D721Med (cell line): ENCODE measurements at places on chromosomes 1 and 21.

GRCh38 chr1:5324883-5325282, 667.3 kb downstream of the NPHP4 start:
- no peak for DNase-seq

- no peak for DNase-seq
Measured at GRCh38 chr1:21324368-21325141, 34.3 kb upstream of the ECE1 start.

GRCh38 chr1:16122916-16123315, 33.0 kb downstream of the EPHA2 start:
- DNase-seq = no peak

GRCh38 chr1:199837321-199837720, 190.2 kb upstream of the NR5A2 start:
- DNase-seq = no peak

DNA sequence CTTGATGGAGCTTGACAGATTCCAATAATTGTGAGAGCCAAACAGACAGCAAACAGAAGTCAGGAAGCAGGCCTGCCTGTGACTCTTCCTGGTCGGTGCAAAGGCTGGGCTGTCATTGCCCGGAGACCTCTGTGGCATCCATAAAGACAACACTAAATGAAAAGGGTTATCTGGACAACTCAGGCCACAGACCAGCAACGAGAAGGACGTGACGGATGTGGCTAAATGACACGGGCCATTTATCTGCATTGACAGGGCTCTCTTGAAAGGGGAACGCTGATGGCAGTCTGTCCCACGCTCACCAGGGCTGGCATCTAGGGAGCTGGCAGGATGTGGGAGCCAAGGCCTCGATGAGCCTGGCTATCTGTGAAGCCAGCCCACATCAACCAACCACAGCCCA, 35.0 kb downstream of the HMGB4 start:
- no peak for DNase-seq

GRCh38 chr1:167776616-167777268, 55.0 kb downstream of the MPZL1 start:
- no peak for DNase-seq

- DNase-seq = no peak
Measured at GRCh38 chr1:59952065-59952464, 25.5 kb upstream of the CYP2J2 start.

GRCh38 chr1:1299686-1300351, 7.9 kb downstream of the ACAP3 start:
- no peak for DNase-seq

DNA sequence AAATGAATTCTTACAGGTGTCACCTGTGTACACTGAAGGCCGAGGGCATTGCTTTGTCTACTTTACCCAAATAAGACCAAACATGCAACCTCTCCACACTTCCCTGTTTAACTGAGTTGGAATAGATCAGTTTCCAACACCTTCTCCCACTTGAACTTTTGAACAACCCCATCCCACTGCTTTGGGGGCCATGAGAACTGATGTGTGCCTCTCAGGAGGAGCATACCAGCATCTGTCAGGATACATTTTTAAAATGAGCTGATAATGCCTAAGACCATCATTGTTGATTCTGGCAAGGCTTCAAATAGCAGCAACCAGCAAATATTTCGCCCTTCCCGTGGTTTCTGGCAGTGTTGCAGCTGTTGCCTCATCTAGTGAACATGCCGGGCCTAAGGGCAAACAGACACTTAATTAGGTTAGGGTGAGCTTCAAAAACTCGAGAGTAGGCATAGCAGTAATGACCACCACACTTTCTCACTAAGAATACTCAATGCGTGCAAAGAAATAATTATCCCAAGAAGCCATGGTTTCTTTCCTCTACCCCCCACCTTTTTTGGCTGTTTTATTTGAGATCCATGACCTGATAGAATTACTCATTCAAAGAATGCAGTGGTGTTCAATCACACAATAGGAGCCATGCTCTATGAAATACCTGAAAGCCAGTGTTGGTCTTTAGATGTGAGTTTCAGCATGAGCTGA, 63.7 kb downstream of the MAP10 start:
- no peak for DNase-seq

DNA sequence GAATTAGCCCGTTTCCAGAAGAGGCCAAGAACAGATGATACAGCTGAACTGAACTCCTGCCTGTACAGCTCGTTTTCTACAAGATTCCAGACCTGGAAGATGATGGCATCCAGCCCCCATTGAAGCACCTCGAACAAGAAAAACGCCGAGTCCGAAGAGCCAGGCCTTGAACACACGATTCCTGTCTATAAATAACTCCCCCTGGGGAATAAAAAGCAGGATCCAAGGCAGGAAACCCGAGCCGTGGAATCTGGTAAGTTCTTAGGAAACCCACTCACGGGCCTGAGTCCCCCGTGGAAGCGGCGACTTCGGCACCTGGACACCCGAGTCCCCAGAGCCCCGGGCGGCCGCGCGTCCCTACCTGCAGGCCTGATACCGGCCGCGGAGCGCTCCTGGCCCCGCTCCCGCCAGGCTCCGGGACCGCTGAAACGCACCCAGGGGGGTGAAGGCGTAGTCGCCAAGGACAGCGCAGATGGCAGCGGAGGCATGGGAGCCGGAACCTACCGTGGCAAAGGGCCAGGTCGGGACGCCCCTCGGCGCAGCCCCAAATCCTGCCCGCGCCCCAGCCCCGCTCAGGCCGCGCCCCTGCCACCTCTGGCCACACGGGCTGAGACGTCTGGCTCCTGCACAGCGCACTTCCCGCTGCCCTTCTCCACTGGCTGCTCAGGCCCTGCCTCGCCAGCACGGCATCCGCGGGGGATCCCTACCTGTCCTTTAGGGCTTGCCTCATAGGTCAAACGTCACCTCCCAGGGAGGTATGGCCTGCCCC, 14.0 kb upstream of the HLCS start:
- no peak for DNase-seq

GRCh38 chr1:118958937-118959631, 29.1 kb downstream of the TBX15 start:
- no peak for DNase-seq

GRCh38 chr1:241485145-241485544, 34.4 kb downstream of the FH start:
- no peak for DNase-seq

DNA sequence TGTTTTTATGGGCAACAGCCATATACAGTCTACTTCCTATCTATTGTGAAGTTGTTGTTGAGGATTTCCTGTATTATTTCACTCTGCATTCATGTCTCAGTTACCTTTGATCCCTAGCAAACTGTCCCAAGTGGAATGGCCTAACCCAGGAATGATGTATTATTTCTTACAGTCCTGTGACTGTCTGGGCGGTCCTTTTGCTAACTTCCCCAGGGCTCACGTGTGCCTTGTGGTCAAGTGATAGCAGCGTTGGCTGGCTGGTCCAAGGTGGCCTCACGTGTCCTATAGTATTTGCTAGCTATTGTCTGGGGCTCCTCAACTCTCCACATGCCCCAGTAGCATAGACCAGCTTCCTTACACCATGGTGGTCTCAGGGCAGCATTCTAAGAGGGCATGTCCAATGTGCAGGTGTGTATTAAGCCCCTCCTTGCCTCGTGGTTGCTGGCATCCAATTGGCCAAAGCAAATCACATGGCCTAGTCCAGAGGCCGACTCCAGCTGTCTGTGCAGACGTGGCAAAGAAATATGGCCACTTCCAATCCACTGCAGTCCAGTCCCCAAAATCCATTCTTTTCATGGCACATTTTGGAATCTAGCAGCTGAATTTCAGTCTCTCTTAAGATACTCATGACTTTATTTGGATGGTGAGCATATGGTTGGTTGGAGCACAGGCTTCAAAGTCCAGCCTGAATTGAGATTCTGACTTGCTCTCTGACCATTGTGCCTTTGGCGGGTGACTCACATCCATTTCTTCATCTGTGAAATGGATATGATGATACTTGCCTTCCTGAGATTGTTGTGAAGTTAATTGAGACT, 94.1 kb downstream of the GALNT2 start:
- DNase-seq = no peak

DNA sequence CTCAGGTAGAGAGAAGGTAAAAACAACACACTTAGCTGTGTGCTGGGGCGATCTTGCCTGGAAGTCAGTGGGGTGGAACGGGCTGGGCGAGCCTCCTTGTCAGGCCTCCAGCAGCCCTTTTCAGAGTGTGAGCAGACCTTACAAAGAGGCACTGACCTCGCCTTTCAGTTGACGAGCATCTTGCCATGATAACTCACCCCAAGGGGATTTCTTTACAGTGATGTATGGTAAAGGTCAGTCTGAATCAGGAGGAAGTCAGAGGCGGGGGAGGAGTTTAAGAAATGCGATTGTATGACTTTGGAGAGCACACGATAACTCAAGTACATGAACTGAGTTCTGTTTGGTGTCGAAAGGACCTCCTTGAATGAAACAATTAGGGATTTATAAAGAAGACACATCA, 326.5 kb upstream of the PROX1 start:
- no peak for DNase-seq

DNA sequence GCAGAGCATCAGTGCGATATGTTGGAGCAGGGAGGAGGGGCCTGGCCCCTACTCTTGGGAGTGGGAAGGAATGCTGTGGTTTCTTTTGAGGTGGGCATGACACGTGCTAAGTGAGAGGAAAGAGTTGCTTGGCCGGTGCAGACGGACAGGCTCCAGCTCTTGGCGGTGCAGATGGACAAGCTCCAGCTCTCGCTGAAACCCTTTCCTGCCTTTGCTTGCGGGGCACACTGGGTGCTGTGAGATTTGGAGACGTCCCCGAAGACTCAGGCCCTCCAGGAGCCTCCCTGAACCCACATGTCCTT, 15.9 kb downstream of the PDXK start:
- no peak for DNase-seq

GRCh38 chr1:231666220-231666936, 39.8 kb downstream of the DISC1 start:
- no peak for DNase-seq

DNA sequence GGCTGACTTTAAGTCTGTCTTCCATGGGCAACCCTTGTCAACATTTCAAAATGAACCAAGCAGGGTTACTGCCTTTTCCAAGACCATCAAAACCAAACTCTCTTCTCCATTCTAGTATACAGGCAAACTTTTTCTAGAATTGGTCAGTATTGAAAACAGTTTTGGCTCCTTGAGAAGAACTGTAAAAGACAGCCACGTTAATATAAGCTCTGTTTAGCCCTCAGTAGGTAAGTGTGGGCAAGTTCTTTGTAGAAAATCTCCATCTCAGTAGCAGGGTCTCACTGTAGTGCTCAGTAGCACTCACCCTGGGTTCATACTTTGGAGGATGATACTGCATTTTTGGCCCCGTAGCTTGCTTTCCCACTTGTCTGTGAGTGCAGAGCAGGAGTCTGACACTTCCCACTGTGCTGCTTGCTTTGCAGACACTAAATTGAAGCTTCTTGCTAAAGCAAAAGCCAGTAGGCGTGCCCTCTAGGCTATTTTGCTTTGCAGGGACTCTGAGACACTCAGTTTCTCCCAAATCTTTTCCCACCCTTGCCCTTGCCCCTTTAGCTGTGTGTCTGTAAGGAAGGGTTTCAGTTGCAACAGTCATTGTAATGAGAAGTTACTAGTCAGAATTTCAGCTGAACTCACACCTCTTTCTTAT, 34.3 kb upstream of the CACYBP start:
- DNase-seq = no peak

DNA sequence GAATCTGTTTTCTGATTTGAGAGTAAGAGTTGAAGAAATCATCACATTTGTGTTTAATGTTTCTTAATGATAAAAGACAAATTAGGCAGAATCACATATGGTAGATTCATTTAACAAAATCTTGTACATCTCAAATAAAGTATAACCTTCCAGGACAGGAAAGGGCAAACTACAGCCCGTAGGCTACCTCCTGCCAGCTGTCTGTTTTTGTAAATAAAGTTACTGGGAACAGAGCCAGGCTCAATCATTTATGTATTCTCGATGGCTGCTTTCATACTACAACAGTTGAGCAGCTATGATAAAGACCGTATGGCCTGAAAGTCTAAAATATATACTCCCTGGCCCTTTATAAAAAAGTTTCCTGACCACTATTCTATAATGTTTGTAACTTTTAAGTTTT, 204.1 kb downstream of the COL24A1 start:
- DNase-seq = no peak

DNA sequence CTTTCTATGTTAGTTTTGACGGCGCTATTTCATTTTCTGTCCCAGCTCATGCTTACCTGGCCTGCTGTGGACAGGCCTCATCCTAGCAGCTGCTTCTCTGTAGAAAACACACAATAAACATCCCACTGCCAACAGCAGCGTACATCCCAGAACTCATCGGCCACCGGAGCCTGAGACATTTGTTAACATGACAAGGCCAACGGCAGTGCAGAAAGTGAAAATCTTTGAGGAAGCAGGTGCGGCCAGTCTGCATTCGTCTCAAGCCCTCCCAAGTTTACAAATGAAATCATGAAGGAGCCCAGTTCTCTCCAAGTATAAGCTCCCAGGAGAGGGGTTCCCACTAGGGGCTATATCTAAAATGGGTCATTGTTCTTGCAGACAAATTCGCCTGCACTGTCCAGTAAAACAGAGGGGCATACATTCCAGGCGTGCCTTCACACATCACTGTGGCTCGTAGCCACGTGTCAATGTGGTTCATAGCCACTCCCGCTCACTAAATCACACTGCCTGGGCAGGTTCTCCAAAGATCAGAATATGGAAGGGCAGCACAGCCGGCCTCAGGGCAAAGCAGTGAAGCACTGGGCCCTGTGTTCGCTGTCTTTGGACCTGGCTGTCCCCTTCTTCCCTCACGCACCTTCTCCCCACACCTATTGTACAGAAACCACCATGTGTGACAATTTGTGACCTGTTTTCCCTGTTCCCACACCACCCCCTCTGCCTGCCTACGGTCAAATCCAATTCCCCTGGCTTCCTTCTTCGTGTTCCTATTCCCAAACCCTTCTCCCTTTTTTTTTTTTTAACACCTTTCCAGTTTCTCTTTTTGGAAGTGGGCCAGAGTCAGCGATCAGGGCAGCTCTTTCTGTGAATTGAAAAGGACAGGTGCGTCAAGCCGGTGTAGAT, 27.0 kb upstream of the ABCG1 start:
- DNase-seq = no peak

DNA sequence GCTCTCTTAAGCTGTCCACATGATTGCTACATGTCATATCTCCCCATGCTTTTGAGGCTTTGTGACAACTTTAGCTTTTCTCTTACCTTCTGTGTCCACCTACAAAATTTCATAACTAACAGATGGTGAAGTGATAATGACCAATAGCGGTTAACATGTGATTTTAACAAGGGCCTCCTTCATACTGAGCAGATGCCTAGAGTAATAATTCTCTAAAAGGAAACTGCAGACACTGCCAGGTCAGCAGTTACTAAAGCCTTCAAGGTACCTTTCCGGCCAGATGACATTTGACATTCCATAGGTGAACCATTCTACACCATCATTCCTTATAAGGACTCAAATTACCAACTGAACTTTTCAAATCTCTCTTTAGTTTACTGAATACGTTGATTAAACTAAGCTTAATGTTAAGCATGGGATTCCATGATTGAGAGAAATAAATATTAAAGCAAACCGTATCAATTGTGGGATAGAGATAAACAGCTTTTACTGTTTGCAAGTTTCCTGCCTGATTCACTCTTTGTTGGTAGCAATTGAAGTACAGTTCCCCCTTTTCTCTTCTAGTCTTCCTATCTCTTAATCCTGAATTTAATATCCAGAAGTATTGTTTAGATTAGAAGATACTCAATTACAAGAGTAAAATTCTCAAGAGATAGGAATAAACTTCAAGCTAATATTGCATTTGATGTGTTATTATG, 205.1 kb downstream of the PLA2G4A start:
- DNase-seq = no peak
